ENCODE measurements at places on chromosomes 4 and X. TPM values are rescaled to one million over a fixed set of nuclear protein-coding genes. Genes with fewer than 3 reads are reported as not detected.

DNA sequence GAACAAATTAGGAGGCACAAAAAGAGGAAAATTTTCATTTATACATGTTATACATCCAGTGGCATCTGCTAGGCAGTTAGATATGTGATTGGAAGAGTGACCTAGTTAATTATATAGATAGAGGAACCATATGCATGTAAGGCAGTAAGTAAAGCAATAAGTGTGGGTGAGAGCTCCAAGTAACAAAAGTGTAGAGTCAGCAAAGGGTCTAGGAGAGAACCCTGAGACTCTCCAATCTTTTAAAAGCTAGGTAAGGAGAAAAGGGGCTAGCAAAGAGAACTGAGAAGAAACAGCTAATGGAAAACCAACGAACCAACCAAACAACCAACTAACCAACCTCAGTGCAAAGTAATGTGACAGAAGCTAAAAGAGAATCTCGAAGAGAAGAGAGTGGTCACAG is 3.8 kb upstream of the CFAP299 start:
- H3K27ac ChIP-seq = no peak overlapping the region
- H3K4me3 ChIP-seq = no peak overlapping the region
- DNase-seq = no peak
- peaks cover 7% of the 10 kb centered on the region for H3K4me1 ChIP-seq
- H3K36me3 ChIP-seq = no peaks in the 10 kb centered on the region

GRCh38 chr4:109699553-109700225 is 3.6 kb downstream of the CASP6 start:
- peaks cover 5% of the 10 kb centered on the region for H3K4me1 ChIP-seq
- no peak overlapping the region for H3K27ac ChIP-seq
- H3K4me3 ChIP-seq = no peak overlapping the region
- no peaks in the 10 kb centered on the region for H3K27me3 ChIP-seq

GRCh38 chr4:87089368-87089767 is 131.1 kb downstream of the KLHL8 start:
- H3K27ac ChIP-seq = no peak overlapping the region
- peaks cover 7% of the 10 kb centered on the region for H3K4me1 ChIP-seq
- H3K36me3 ChIP-seq = no peaks in the 10 kb centered on the region
- H3K27me3 ChIP-seq = no peaks in the 10 kb centered on the region
- no peak for DNase-seq

- H3K27ac ChIP-seq = no peak overlapping the region
- H3K4me3 ChIP-seq = no peak overlapping the region
- H3K36me3 ChIP-seq = no peaks in the 10 kb centered on the region
Observed at GRCh38 chr4:14445882-14446281, 556.4 kb upstream of the CPEB2 start.

GRCh38 chr4:9971711-9972110 is 49.6 kb downstream of the SLC2A9 start:
- no peaks in the 10 kb centered on the region for H3K36me3 ChIP-seq
- H3K27ac ChIP-seq = no peak overlapping the region
- no peaks in the 10 kb centered on the region for H3K27me3 ChIP-seq
- H3K4me1 ChIP-seq = no peaks in the 10 kb centered on the region

DNA sequence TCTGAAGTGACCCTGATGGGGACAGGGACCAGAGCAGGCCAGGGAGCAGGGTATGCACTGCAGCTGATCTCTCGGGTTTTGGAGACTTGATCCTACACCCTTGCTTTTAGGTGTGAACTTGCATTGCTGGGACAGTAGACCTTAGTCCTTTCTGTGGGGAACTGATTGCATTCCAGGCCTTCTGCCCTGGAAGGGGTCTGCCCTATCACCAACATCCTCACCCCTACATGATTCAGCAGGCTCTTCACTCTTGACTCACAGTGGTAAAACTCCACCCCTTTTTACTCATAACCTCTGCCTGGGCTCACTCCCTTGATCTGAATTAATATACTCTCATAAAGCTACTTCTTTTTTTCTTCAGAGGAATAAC is 6.6 kb upstream of the DDX60L start:
- no peaks in the 10 kb centered on the region for H3K4me1 ChIP-seq
- no peaks in the 10 kb centered on the region for H3K27me3 ChIP-seq
- no peak overlapping the region for H3K4me3 ChIP-seq

GRCh38 chrX:154495472-154495922 is 5.1 kb upstream of the SLC10A3 start:
- no peaks in the 10 kb centered on the region for H3K36me3 ChIP-seq
- H3K4me3 ChIP-seq = no peak overlapping the region
- no peaks in the 10 kb centered on the region for H3K4me1 ChIP-seq
- no peaks in the 10 kb centered on the region for H3K27me3 ChIP-seq
- H3K27ac ChIP-seq = no peak overlapping the region
- DNase-seq = no peak

DNA sequence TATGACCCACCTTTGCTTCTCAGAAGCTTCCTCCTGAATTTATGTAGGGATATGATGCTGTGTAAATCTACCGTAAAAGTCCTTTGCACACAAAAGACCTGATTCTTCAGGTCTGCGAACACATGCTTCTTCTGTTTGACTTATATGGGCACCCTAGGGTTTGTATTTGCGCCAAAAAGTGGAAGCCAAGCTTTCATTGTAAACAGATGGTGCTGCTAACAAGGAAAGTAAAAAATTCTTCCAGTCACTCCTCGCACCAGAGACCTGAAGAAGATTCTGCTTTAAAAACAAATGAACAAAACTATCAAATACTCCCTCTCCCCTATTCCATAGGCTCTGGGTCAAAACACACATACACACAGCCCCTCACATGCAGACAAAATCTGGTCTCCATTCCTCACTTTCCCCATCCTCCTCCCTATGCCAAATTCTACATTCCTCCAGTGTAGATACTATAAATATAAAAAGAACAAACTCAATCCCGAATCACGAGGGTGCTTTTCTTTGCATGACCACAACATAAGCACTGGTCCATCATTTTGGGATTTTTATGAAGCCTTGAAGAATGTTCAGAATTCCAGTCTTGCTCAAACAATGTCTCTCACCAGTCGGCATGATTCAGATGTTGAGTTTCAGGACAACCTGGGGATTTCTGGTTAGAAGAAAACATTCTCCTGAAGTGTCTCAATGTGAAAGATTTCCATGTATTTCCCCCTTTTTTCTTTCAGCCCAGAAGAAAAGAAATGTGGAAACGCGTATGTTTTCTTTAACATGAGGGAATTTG is 125.1 kb downstream of the PALLD start:
- H3K27ac ChIP-seq = no peak overlapping the region
- H3K4me3 ChIP-seq = no peak overlapping the region
- no peaks in the 10 kb centered on the region for H3K27me3 ChIP-seq

GRCh38 chr4:121706595-121707021 is 9.8 kb upstream of the ANXA5 start:
- no peak overlapping the region for H3K27ac ChIP-seq
- H3K4me3 ChIP-seq = no peak overlapping the region
- DNase-seq = no peak
- no peaks in the 10 kb centered on the region for H3K4me1 ChIP-seq
- no peaks in the 10 kb centered on the region for H3K27me3 ChIP-seq

DNA sequence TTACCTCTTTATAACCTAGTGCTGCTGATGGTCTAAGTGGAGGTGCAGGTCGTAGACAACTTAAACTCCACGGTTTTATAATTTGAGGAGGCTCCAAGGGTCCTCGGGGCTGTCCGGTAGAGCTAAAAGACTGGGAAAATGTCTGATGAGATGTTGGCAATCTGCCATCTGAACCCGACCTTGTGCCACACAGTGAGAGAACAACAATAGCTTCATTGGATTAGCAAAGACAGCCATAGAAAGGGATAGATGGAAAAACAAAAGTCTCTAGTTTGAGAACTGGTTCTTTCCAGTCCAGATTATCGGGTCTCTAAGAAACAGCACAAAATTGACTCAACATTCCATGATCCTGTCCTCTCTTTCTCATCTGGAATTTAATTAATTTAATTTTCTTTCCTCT is 31.6 kb downstream of the CD40LG start:
- no peaks in the 10 kb centered on the region for H3K4me1 ChIP-seq
- no peaks in the 10 kb centered on the region for H3K36me3 ChIP-seq
- H3K27ac ChIP-seq = no peak overlapping the region
- DNase-seq = no peak
- no peaks in the 10 kb centered on the region for H3K27me3 ChIP-seq
- no peak overlapping the region for H3K4me3 ChIP-seq

DNA sequence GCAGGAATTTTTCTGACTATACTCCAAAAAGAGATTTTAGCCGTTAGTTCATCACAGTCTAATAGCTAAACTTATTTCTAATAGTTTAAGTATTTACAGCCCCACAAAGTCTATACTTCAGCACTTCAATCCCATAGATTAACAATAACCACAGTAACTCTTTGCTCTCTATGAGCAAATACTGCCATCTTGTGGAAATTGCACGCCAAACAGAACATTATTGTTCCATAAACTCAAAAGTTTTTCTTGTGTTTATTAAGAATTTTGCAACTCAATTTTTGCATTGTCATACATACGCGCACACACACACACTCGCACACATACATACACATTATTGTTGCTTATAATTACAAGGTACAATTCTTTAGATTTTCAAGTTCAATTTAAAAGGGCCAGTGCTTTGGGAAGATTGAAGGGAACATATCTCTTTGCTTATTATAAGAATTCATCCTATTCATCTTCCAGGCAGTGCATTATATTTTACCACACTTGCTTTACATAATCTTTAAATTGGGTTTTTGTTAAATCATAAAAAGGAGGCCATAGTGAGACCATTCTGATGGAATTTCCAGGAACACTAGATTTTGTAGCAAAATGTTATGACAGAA is 63.8 kb upstream of the ATOH1 start:
- H3K27me3 ChIP-seq = no peaks in the 10 kb centered on the region
- no peaks in the 10 kb centered on the region for H3K36me3 ChIP-seq
- no peak overlapping the region for H3K27ac ChIP-seq
- no peaks in the 10 kb centered on the region for H3K4me1 ChIP-seq

DNA sequence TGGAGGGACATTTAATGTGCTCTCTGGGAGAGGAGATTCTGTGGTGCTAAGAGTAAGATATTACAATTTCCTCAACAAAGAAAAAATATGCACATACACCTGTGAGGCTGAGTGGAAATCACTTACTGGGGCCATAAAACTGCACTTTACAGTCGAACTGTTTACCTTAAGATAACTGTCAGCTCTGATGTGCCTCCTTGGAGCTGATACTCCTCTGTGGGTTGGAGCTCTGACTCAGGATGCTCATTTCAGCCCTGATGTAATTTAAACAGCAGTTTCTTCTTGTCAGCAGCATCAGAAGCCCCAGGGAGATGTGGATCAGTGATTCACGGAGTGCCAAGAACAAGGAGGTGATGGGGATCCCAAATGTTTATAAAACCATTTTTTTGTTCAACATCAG is 241.9 kb upstream of the SFRP2 start:
- no peak overlapping the region for H3K4me3 ChIP-seq
- no peak for DNase-seq
- H3K36me3 ChIP-seq = no peaks in the 10 kb centered on the region
- no peaks in the 10 kb centered on the region for H3K4me1 ChIP-seq

DNA sequence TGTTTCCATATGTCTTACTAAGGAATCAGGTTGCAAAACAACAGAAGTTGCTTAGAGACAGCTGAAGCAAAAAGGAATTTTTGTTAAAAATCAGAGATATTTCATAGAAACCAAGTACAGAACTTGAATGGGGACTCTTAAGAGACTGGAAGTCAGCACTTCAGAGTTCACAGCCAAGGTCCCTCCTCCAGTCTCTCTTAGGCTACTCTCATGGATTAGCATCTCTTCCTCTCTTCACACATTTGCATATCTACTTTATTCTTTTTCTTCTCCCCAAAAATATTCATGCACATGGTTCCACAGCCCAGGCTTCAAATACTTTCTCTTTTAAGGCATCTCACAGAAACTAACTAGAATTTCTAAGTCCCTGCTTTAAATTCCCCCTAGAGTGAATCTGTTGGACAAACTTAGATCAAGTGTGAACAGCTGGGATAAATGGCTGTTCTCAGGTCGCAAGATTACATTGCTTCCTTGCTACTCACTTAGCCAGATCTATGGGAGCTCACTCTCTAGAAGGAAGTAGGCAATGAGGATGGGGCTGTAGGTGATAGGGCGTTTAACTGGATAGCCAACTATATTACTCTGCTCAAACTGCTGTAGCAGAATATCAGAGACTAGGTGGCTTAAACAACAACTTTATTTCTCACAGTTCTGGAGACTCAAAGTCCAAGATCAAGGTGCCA is 73.7 kb upstream of the GALNT7 start:
- H3K4me1 ChIP-seq = no peaks in the 10 kb centered on the region
- H3K27ac ChIP-seq = no peak overlapping the region
- no peaks in the 10 kb centered on the region for H3K36me3 ChIP-seq
- H3K4me3 ChIP-seq = no peak overlapping the region

- no peak overlapping the region for H3K4me3 ChIP-seq
- H3K27ac ChIP-seq = no peak overlapping the region
- no peaks in the 10 kb centered on the region for H3K27me3 ChIP-seq
- no peaks in the 10 kb centered on the region for H3K36me3 ChIP-seq
- peaks cover 4% of the 10 kb centered on the region for H3K4me1 ChIP-seq
Observed at GRCh38 chrX:39903343-39903742, 194.4 kb downstream of the BCOR start.

DNA sequence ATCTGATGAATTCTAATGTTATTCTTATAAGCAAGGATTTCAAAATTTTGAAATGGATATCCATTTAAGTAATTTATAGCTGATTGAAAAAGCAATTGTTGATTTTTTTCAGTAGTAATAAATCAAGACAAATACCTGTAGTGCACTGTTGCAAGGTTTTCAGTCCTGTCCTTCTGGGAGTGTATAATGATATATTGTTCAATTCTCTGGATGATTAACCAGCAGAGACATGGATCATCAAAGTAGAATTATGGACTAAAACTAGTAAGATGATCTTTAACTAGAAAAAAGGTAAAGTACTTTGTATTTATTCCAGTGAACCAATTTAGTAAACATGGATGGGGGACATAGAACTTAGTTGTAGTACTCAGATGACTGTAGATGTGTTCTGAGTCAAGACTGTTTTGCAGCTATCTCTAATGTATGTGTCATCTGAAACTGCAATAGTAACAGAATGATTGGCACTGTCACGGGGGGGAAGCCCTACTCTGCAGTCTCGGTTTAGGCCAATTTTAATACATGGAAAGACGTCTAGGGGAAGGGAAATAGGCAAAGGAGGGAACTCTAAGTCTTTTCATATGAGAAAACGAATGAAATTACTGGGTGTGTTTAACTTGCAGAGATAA is 121.9 kb downstream of the GLRA3 start:
- H3K4me3 ChIP-seq = no peak overlapping the region
- H3K27me3 ChIP-seq = no peaks in the 10 kb centered on the region
- H3K36me3 ChIP-seq = no peaks in the 10 kb centered on the region

GRCh38 chr4:99848591-99849001 is 32.0 kb downstream of the DAPP1 start:
- no peaks in the 10 kb centered on the region for H3K27me3 ChIP-seq
- no peak overlapping the region for H3K27ac ChIP-seq
- no peak for DNase-seq
- H3K36me3 ChIP-seq = no peaks in the 10 kb centered on the region

GRCh38 chr4:159363361-159363760 is 260.5 kb downstream of the RAPGEF2 start:
- H3K27ac ChIP-seq = no peak overlapping the region
- H3K27me3 ChIP-seq = no peaks in the 10 kb centered on the region
- H3K4me3 ChIP-seq = no peak overlapping the region
- no peaks in the 10 kb centered on the region for H3K4me1 ChIP-seq
- no peak for DNase-seq
- no peaks in the 10 kb centered on the region for H3K36me3 ChIP-seq

- H3K27ac ChIP-seq = no peak overlapping the region
- H3K4me3 ChIP-seq = no peak overlapping the region
Observed at GRCh38 chrX:133685822-133686221, 270.5 kb upstream of the GPC4 start.

UGT2B17 gene
- 0.24 TPM for total RNA-seq

ZFP92 gene
- total RNA-seq = 6.6 TPM

IL2RG gene
- total RNA-seq = 0.60 TPM

CCDC158 gene
- total RNA-seq = not detected

CT55 gene
- not detected for total RNA-seq

CCDC120 gene
- 11.2 TPM for total RNA-seq
